ENCODE measurements at places on chromosomes 16 and 17.
A peak's percentile ranks its signal among the peaks of the same experiment; 100 is the strongest.

GRCh38 chr17:55452139-55452790 is 30.6 kb upstream of the MMD start:
- DNase-seq = peak; percentile 48

DNA sequence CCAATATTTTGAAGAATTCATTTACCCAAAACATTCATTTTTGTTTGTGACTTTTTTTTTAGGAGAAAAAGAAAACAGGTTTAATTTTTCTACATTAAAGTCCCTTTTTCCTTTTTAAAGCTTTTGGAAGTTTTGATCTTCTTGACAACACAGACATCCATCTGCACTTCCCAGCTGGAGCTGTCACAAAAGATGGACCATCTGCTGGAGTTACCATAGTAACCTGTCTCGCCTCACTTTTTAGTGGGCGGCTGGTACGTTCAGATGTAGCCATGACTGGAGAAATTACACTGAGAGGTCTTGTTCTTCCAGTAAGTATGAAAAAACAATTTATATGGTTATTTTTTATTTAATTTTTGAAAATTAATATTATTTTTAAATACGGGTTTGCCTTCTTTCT is 37.2 kb downstream of the SIAH1 start:
- DNase-seq = no peak

- no peak for DNase-seq
Measured at GRCh38 chr16:27404163-27404823, 2.3 kb downstream of the IL21R start.

DNA sequence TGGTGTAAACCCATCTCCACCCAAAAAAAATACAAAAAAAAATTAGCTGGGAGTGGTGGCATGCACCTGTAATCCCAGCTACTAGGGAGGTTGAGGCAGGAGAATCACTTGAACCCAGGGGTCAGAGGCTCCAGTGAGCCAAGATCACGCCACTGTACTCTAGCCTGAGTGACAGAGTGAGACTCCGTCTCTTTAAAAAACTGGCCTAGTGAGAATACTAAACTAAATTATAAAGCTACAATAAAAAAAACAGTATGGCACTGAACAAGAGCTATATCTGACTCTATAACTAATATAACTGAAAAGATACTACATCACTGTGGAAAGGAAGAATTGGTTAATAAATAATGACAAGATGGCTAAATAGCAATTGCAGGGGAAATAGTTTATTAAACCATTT is 6.4 kb downstream of the SMURF2 start:
- DNase-seq = no peak

DNA sequence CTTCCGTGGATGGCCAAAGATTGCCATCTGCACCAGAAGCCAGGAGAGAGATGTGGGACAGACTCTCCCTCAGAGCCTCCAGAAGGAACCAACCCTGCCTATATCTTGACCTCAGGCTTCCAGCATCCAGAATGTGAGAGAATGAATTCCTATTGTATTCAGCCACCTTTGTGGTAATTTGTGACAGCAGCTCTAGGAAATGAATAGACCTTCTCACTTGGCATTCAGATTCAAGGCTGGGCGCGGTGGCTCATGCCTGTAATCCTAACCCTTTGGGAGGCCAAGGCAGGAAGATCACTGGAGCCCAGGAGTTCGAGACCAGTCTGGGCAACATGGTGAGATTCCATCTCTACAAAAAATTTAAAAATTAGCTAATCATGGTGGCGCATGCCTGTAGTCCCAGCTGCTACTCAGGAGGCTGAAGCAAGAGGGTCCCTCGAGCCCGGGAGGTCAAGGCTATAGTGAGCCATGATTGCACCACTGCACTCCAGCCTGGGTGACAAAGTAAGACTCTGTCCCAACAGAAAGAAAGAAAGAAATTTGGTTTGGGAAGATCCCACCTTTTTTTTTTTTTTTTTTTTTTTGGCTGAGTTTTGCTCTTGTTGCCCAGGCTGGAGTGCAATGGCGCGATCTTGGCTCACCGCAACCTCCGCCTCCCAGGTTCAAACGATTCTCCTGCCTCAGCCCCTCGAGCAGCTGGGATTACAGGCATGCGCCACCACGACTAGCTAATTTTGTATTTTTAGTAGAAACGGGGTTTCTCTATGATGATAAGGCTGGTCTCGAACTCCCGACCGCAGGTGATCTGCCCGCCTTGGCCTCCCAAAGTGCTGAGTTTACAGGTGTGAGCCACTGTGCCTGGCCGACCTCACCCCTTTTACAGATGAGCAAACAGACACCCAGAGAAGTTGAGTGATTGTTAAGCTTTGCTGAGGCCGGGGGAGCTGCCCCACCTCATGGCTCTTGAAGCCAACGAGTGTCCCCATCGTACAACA is 4.3 kb upstream of the CPSF4L start:
- no peak for DNase-seq

DNA sequence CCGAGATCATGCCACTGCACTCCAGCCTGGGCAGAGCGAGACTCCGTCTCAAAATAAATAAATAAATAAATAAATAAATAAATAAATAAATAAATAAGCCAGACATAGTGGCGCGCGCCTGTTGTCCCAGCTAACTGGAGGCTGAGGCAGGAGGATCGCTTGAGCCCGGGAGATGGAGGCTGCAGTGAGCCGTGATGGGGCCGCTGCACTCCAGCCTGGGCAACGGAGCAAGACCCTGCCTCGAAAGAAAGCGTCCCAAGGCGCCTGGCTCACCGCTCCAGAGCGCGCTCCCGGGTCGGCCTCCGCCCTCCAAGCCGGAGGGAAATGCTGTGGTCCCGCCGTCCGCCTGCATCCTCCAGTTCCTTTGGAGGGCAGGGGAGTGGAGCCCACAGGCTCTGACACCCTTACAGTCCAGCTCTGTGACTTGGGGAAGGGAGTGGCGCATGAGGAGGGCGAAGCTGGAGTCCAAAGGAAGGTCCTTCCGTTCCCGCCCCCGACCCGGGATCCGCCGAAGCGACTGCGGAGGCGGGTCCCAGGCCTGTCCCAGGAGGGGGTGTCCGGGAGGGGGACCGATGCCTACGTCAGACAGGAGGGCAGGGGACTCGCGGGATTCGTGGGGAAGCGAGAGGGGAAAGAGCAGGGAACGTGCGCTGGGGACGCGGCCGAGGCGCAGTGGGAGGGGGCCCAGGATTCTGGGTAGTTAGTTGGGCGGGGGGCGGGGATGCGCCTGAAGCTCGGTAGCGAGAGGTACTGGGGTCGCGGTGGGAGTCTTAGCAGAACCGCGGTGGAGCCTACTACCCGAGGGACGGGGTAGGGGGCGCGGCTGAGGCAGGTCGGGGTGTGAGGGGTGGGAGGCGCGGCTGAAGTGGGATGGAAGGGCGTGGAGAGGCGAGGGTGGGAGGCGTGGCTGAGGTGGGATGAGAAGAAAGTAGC is 8.4 kb upstream of the TRPV2 start:
- DNase-seq = no peak

GRCh38 chr17:320809-321385 is 31.7 kb downstream of the RPH3AL start:
- no peak for DNase-seq

DNA sequence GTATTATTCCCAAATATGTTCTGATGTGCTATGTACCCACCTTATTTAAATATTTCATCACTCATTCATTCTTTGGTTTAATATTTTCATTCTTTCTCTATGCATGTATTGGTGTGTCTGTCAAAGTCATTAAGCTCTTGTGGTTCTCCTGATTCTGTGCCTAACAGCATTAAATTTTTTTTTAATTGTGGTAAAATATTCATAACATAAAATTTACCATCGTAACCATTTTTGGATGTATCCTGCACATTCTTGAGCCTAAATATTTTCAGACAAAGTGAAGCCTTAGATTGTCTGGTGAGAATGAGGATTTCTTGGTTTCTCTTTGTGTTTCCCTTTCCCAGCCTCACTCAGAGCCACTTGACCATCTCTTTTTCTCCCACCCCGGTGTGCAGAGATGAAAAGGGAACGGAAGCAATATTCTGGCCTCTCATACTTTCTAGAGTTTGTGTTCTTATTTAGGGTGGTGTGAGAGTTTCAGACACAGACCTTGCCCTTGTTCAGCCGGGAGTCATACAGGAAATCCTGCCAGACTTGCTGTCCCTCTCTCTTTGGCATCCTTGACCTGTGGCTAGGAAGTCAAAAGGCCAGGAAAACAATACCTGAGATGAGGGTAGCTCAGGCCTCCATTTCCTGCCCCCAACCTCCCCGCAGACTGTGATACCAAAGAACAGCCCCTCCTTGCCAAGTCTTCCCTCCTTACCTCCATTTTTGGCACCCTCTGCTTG is 4.9 kb downstream of the CCL5 start:
- no peak for DNase-seq

DNA sequence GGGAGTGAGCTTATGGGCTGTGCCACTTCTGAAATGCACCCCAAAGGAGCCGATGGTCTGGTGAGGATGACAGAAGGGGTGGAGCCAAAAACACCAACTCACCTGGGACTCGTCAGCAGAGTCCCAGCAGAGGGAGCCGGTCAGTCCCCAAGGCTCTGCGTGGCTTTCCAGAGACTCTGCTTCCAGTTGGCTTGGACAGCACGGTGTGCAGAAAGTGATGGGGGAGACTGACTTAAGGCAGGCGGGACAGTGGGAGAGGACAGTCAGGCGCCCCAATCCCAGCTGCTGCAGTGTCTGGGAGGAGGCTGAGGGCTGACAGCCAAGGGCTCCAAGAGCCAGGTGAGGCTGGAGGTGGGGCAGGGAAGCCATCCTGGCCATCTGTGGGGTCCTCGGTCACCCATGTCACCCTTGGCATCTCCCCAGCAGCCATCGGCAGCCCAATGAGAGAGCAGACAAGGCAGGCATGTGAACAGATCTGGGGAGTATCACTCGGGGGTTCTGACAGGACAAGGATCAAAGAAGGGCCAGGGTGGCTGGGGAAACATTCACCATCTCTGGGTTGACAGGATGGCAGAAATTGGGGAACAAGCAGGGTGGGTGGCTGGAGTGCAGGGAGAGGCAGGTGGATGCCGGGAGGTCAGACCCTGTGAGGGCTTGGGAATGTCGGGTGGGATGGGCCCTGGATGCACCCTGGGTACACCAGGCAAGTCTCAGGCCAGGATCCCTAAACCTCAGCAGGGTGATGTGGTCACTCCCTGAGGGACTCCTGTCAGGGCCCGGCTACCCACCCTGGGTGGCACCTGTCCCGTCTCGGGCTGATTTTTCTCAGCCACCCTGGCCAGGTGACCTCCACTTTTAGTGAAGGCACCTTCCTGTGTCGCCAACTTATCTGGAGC is 8.9 kb upstream of the KRTAP17-1 start:
- no peak for DNase-seq

DNA sequence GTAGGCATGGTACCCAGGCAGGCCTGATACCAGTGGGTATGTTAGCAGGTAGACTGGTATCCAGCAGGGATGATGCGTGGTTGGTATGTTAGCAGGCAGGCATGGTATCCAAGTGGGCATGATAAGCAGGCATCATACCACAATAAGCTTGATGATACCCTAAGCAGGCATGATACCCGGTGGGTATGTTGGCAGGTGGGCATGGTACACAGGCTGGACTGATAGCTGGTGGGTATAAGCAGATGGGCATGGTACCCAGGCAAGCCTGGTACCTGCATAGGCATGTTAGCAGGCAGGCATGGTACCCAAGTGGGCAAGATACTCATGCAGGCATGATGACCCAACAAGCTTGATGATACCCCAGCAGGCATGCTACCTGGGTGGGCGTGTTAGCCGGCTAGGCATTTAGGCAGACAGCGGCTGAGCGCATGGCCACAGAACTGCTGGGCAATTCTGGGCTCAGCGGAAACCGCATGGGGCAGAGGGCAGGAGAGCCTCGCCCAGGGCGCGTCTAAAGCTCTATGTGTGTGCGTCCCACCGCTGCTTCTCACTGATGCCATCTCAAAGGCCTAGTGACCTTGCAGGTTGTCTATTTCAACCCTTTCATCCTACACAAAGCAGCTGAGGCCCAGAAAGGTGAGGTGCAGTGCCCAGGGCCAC is 2.3 kb downstream of the SGSH start:
- no peak for DNase-seq

- DNase-seq = peak; percentile 45
Measured at GRCh38 chr17:46832945-46833839, 14.7 kb upstream of the WNT3 start.

GRCh38 chr16:87541147-87541871 is 48.5 kb upstream of the ZCCHC14 start:
- DNase-seq = no peak

- DNase-seq = no peak
Measured at GRCh38 chr17:40810494-40810893, 10.7 kb upstream of the KRT28 start.

DNA sequence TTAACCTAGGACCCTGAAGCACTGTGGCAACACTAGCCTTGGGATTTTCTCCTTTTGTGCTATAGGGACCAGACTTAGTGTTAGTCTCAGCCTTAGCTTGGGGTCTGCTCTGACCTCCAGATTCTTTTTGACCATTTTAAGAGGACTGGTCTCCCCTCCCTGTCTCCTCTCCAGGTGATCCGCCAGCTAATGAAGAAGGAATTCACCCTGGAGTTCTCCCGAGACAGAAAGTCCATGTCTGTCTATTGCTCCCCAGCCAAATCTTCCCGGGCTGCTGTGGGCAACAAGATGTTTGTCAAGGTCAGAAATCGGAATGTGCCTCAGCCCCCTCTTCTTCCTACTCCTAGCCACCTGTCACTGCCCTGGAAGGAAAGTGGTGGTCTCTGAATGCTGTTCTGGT is 19.5 kb downstream of the ATP2A1 start:
- DNase-seq = no peak

DNA sequence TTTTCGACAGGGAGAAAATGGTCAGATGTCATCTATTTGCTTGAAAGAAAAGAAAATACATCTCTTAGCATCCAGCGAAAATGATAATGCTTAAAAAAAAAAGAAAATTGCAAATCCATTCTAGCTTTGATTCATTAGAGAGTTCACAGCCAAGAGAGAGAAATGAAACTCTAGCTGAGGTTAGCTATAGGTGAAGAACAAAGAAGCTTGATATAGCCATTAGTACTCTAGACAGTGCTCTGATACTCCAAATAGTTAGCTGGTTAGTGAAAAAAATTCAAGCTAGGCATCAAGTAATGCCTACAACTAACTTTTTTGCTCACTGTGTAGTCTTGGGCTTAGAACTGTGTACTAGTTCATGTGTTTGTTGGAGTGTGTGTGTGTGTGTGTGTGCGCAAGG is 721.6 kb upstream of the SOX9 start:
- DNase-seq = no peak

DNA sequence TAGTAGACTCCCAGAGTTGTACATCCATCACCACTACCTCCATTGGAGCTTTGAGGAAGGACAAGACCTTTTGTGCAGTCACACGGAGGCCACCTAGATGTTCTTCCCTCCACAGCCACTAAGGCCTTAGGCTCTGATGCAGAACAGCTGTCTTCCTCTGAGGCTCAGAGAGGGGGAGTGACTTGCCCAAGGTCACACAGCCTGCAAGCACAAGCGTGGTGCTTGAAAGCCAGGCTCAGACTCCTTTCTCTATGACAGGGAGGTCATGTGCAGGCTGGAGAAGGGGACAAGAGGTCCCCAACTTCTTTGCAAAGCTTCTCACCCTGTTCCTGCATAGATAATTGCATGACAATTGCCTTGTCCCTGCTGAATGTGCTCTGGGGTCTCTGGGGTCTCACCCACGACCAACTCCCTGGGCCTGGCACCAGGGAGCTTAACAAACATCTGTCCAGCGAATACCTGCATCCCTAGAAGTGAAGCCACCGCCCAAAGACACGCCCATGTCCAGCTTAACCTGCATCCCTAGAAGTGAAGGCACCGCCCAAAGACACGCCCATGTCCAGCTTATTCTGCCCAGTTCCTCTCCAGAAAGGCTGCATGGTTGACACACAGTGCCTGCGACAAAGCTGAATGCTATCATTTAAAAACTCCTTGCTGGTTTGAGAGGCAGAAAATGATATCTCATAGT is 12.7 kb downstream of the SCGB1C2 start:
- DNase-seq = no peak

Measured in GM04504 (cell line).